MG63 (cell line): ENCODE measurements at places on chromosomes 12 and 14. TPM values are rescaled to one million over a fixed set of nuclear protein-coding genes. Genes with fewer than 3 reads are reported as not detected.

The IL22 gene
- total RNA-seq: not detected in 2 replicates

The KLRC2 gene
- not detected in 2 replicates for total RNA-seq

- no peak for DNase-seq
These were observed 81.6 kb downstream of the PRMT8 start for GRCh38 chr12:3572560-3572959.

GRCh38 chr12:109347589-109347988, at the start of gene MYO1H:
TSS of gene MYO1H (plus strand) at chr12:109347900. CDS start at chr12:109347961, 61 bp downstream.
- DNase-seq: no peak

- DNase-seq: no peak
These were observed 3.6 kb upstream of the NINJ2 start for GRCh38 chr12:666766-667308.

DNA sequence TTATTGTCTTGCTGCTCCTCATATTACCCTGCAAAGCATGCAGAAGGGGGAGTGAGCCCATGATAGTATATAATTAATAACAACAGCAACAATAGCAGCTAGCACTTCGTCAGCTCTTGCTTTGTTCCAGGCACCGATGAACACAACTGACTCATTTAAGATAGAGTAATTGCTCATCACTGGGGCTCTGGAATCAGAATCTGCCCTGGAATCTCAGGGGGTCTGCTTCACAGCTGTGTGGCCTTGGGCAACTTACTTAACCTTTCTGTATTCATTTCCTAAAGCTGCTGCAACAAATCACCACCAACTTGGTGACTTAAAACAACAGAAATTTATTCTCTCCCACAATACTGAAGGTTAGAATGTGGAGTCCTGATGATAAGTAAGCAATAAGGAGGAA, 55.0 kb upstream of the PSMC1 start:
- DNase-seq: no peak

DNA sequence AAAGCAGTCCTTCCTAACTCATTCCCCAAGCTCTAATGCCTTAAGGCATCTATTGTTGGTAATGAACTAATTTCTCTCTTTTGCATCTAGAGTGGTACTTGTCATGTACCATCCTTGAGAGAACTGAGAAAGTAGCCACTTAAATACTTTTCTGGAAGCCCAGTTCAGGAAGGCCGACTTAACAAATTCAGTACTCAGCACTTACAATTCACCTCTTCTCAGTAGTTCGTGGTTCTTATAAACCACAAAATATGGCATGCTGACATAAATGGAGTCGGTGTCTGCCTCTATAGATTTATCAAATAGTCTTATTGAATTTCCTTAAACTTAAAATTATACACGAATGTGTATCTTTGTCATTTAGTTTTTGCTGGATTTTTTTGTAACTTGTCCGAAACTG, 9.4 kb upstream of the COCH start:
- no peak for DNase-seq

GRCh38 chr12:12338527-12339168, 11.4 kb downstream of the MANSC1 start:
- DNase-seq: no peak

- no peak for DNase-seq
These were observed 20.4 kb downstream of the RGS6 start for GRCh38 chr14:71952381-71953363.

DNA sequence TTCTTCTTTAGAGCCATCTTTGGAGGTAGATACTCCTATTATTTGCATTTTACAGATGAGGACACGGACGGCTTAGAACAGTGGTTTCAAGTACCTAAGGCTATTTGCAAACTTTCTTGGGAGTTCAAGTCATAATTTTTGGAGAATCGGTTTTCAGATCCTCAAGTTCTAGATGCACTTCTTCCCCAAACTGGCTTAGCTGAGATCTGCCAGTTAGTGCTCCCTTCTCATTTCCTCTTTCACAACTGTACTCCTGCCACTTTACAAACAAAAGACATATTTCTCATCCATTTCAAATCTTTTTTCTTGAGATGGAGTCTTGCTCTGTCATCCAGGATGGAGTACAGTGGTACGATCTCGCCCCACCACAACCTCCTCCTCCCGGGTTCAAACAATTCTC, 77.3 kb downstream of the HELB start:
- DNase-seq: no peak

The TSPAN31 gene
- 21.2 and 24.3 TPM in 2 replicates for total RNA-seq

The LRRC43 gene
- not detected in 2 replicates for total RNA-seq

GRCh38 chr12:96766232-96766631, 140.8 kb upstream of the NEDD1 start:
- DNase-seq: no peak

The AQP6 gene
- not detected in 2 replicates for total RNA-seq

The TMEM63C gene
- total RNA-seq: not detected in 2 replicates

DNA sequence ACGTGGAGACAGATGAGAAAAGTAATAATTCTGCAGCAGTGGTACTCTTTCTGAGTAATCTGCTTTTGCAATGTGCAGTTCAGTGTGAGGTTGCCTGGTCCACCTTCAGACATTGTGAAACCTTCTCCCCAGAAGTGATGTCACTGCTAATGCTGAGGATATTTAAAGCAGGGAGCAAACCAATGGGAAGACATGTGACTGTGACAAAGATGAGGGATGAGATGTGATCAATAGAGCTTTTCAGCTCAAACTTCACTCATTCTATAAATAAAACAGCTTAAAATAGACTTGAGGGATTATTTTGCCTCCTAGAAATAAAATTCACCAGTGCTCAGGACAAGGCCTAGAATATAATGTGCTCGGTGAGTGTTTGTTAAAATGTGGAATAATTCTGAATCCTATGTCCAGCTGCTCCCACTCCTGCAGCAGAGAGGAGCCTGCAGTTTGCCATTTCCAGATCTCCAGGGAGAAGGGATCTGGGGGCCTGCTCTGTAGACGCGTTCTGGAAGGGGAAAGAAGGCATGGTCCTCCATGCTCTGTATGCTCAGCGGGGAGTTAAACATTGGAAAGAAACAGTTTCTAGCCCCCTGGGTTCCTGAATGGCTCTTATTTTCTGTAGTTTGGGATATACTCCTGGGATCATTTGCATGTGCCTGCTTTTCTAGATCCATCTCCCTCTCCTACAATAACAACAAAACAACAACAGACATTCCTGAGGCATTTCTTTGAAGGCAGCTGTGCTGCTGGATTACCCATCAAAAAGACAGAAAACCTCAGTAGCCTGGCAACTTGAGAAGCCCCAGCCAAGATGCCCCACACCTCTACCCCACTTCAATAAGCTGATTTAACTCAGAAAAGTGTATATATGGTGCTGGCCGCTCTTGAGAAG, 8.9 kb downstream of the SLC7A8 start:
- DNase-seq: no peak

The SLC6A13 gene
- not detected in 2 replicates for total RNA-seq
